GM12865 (cell line): ENCODE measurements at places on chromosomes 12 and 14.
A peak's percentile ranks its signal among the peaks of the same experiment; 100 is the strongest.

DNA sequence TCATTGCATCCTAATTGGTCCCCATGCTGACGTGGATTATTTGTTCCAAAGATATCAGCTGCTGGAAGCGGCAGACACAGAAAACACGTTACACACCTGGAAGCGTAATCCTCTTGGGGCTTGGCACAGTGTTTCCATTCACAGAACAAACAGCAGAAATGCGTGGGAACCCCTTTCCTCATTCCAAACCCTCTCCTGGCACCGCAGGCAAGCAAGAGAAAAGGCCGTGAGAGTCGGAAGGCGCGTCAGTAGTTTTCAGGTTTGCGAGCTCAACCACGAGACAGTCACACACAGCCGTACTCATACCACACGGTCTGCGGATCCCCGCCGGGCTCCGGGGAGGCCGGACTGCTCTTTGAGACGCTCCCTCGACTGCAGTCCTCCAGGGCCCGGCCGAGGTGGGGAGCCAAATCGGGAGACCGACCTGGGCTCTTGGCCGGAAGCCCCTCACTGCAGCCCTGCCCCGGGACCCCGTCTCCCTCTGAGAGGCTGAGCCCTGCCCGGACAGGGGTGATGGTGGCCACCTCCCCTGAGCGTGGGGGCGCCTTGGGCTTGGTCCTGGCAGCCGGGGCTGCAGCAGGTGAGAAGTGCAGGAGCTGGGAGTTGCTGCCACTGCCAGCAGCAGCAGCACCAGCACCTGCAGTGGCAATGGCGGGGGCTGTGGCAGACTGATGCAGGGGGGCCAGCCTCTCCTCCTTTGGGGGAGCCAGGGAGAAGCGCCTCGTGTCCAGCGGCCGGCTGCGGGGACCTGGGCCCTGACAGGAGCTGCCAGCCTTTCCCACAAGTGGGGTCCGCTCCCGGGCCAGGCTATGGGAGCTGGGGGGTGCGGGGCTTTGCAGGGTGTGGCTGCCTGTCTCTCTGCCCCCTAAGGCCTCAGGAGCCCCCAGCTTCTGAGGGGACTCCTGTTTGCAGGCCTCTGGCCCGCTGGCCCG is 28.1 kb upstream of the GPR68 start:
- no peak for DNase-seq

- DNase-seq = peak; percentile 57
These were observed 668 bp downstream of the MRPS35 start for GRCh38 chr12:27711317-27711682.

DNA sequence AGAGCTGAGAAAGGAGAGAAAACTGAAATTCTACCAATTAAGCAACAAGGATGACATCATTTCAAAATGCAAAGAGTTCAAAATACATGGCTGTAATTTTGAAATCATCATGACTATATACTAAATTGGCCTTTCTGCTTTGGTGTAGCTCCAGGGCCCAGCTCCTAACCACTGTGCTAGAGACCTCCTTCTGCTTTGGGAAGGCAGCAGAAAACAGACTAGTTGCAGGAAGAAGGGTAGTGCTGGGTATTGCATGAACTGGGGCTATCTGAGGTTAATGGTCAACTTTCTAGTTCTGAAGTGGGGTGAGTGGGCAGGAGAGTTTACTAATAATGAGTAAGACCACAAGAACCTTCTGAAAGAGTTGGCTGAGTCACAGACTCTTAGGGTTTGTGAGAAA is 66.2 kb downstream of the PTGER2 start:
- DNase-seq = peak; percentile 46

- no peak for DNase-seq
These were observed 25.7 kb downstream of the PPP1CC start for GRCh38 chr12:110717037-110717436.

GRCh38 chr12:117897372-117898161 is 71.2 kb downstream of the KSR2 start:
- DNase-seq = peak; percentile 27

- peak; percentile 48 for DNase-seq
These were observed 1.2 kb downstream of the PPP1R12A start for GRCh38 chr12:79933532-79934264.

DNA sequence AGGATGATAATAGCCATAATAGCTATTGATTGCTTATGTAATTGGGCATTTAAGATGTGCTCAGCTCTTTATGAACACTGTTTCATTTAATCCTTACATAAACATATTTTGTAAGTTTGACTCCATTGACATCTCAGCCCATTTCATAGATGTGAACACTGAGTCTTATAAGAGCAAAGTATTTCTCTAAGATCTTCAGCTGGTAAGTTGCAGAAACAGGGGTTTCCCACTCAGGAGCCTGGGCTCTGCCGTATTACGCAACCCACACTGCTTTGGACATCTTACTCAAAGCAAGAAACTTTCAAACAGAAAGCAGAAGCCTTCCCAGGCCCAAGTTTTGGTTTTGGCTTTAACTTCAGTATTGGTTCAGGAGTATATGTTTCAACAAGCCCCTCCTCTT is 705.1 kb downstream of the MED13L start:
- peak; percentile 88 for DNase-seq

GRCh38 chr14:93629643-93630042 is 158.6 kb downstream of the PRIMA1 start:
- DNase-seq = no peak

- DNase-seq = peak; percentile 93
These were observed at the start of gene ARHGDIB for GRCh38 chr12:14961466-14962152. TSS of gene ARHGDIB (minus strand) at chr12:14961601. CDS start at chr12:14950712, 10,889 bp downstream.

GRCh38 chr12:101551362-101552114 is 43.2 kb upstream of the MYBPC1 start:
- DNase-seq = no peak

- no peak for DNase-seq
These were observed 175.1 kb upstream of the ARHGAP5 start for GRCh38 chr14:31902002-31902401.

- DNase-seq = no peak
These were observed 17.9 kb upstream of the COL2A1 start for GRCh38 chr12:48022180-48022521.
